NCI-H748 treated with DMSO at 0.1 percent for 48 hours (cell line): ENCODE measurements at places on chromosomes 7 and 10.

GRCh38 chr7:134459981-134460380 lies 1.1 kb upstream of the AKR1B1 start:
- DNase-seq: no peak

DNA sequence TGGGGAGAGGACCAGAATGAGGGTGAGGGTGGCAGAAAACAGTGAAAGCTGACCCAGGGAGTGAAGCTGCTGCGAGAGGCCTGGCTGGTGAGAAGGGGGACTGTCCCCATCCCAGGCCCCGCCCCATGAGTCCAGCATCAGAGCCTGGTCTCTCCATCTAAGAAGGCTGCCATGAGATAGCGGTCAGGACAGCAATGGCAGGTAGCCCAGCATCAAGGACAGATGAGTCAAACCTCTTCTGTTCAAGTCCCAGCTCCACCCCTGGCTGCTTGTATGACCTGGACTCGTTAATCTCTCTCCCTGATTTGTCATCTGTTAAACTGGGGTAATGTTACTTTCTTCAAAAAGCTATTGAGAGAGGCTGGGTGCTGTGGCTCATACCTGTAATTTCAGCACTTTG lies 22.2 kb downstream of the GPNMB start:
- DNase-seq: no peak

DNA sequence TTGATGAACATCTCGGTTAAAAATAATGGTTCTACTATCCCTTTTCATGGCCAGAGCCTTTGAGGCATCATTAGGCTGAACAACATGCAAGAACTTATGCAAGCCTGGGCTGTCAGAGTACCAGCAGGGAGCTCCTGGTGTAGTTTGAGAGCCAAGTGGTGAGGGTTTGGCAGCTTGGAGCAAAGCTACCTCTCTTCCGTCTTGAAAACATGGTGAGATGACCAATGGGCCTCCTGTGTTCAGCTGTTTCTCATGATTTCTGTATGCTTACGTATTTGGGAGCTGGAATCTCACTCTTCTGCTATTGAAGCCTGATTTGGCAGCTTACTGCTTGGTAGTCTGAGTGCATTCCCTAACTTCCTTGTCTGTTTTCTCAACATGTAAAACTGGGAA lies 150.4 kb downstream of the CXCL12 start:
- DNase-seq: no peak

GRCh38 chr7:158030566-158030965 lies 557.1 kb downstream of the PTPRN2 start:
- no peak for DNase-seq

DNA sequence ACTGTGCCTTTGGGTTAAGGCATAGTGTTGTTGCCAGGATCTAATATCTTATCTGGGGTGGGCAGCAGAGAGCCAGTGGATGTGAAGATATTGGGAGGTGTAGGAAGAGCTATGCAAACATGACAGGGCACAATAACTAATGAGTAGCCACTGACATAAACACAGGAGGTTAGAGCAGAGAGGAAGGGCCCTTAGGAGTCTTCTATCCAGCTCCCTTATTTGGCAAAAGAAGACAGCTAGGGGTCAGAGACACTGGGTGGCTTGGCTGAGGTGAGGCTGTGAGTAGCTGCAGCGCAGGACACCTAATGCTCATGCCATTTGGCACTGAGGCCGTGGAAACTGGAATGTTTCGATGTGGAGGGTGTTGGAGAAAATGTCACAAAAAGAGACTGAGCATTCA lies 176.3 kb upstream of the TCF7L2 start:
- DNase-seq: no peak

DNA sequence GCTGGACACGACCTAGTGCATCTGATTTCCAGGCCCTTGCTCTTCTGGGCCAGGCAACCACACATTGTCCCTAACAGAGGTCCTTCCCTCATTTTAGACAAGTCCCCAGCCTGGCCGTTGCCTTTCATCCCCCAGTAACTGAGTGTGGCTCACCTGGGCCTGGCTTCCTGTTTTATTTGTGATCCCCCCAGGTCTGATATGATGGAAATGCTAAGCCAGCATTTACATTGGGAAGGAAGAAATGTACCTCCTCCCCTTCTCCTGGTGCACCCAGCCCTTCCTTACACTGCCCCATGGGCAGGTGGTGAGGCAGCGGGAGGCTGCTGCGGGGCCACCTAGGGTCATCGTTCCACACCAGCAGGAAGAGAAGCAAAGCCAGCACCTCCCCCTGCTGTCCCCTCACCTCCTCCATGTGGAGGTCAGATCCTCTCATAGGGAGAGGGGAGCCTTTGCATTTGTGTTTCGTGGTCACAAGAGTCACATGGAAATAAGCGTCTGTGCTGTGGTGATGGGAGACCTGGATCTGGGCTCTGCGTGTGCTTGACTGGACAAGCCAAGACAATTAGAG lies 108.8 kb downstream of the GLRX3 start:
- no peak for DNase-seq

GRCh38 chr10:128053356-128053755 lies 72.9 kb downstream of the MKI67 start:
- no peak for DNase-seq

GRCh38 chr10:94238006-94238617 lies 124.6 kb downstream of the NOC3L start:
- no peak for DNase-seq

DNA sequence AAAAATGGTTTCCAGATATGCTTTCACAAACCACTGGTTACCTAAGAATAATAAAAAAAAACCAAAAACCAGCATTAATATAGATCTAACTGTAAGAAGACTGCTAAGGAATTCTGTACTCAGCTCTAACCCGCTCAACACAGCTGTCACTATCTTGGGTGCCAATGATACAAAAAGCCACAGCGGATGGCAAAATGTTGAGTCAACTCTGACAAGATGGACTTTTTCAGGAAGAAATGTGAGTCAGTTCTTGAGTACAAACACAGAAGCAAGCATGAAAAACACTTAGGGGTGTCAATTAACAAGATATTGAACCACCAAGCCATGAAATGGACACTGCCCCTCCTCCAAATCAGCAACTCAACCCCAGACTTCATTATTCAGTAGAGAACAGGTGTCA lies 55.0 kb downstream of the CTTNBP2 start:
- no peak for DNase-seq

GRCh38 chr7:171912-172515 lies 20.4 kb upstream of the FAM20C start:
- no peak for DNase-seq

GRCh38 chr10:48748573-48748972 lies 63.9 kb downstream of the WDFY4 start:
- no peak for DNase-seq

DNA sequence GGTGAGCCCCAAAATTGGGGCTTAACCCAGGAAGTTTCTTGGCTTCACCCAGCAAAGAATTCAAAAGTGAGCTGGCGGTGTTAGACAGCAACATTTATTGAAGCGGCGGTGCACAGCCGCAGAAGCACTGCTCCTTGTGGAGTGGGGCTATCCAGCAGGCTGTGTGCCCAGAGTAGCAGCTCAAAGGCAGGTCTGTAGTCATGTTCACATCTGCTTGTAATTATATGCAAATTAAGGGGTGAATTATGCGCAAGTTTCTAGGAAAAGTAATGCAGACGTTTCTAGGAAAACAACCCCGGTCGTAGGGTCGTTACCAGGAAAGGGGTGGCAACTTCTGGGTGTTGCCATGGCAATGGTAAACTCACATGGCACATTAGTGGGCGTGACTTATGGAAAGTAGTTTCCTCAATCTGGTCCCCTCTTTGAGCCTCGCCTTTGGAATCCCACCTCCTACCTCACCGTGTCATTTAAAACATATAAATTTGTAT lies 13.7 kb upstream of the KBTBD2 start:
- no peak for DNase-seq

GRCh38 chr7:142616121-142616643 lies 133.1 kb upstream of the PRSS1 start:
- DNase-seq: no peak
